Placental pericyte (primary cell): ENCODE measurements at places on chromosomes 7 and 10. TPM values are rescaled to one million over a fixed set of nuclear protein-coding genes. Genes with fewer than 3 reads are reported as not detected.

The SAP25 gene
- 0.72 TPM in 1 of 2 replicates, not detected in the other for total RNA-seq

The LIPF gene
- total RNA-seq, result not detected in 2 replicates

The STAG3 gene
- total RNA-seq, result 0.44 and 1.1 TPM in 2 replicates

The PNLIPRP2 gene
- total RNA-seq, result not detected in 2 replicates

The GPER1 gene
- total RNA-seq, result 3.4 and 4.8 TPM in 2 replicates

The ARPC1A gene
- total RNA-seq, result 209 and 273 TPM in 2 replicates

The FRG2B gene
- total RNA-seq, result not detected in 2 replicates

The CCDC186 gene
- total RNA-seq, result 22.5 and 25.8 TPM in 2 replicates

The TIMM23 gene
- total RNA-seq, result 58.0 and 89.8 TPM in 2 replicates

The NKX2-3 gene
- total RNA-seq, result not detected in 2 replicates

The ESYT2 gene
- total RNA-seq, result 66.7 and 84.9 TPM in 2 replicates

The NXPH1 gene
- not detected in 2 replicates for total RNA-seq

The YWHAG gene
- 137 and 166 TPM in 2 replicates for total RNA-seq

The ABCC2 gene
- total RNA-seq, result 0.22 and 1.0 TPM in 2 replicates

The COL1A2 gene
- 2,752 and 5,307 TPM in 2 replicates for total RNA-seq

The BAIAP2L1 gene
- total RNA-seq, result 9.0 and 10.2 TPM in 2 replicates

The ZNF485 gene
- 1.1 and 2.6 TPM in 2 replicates for total RNA-seq

The NSUN5 gene
- 21.4 and 26.6 TPM in 2 replicates for total RNA-seq

The COL17A1 gene
- under 0.01 and 1.1 TPM in 2 replicates for total RNA-seq

The SPDYE6 gene
- not detected in 2 replicates for total RNA-seq
